ENCODE measurements at places on chromosomes 6 and 20.

GRCh38 chr6:7566617-7567173 is 23.3 kb upstream of the SNRNP48 start:
- no peak for DNase-seq

- DNase-seq, result no peak
Measured at GRCh38 chr20:63957004-63957689, 931 bp upstream of the UCKL1 start.

GRCh38 chr6:159862103-159862502 is 28.7 kb upstream of the MAS1 start:
- no peak for DNase-seq

DNA sequence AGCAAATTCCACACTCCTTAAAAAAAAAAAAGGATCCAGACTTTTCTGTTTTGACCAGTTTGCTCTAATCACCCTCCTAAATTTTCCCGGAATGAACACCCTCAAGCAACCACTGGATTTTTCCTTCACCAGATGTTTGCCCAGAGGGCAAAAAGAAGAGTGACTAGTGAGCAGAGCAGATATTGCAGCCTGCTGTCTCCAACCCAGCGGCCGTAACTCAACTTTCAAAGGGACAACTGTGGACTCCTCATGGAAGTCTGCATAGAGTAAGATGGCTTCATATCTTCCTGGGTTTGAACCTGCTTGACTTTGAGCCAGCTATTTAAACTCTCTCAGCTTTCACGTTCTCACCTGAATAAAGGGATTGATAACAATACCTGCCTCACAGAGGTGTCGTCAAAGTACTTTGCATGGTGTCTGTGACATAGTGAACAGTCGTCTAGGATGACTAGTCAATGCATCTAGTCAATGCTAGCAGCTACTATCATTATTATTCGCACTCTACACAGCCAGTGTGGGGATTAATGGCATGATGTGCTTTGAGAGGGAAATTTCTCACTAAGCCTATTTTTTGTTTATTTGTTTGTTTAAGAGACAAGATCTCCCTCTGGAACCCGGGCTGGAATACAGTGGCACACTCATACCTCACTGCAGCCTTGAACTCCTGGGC is 92.2 kb upstream of the HIVEP1 start:
- DNase-seq, result no peak

DNA sequence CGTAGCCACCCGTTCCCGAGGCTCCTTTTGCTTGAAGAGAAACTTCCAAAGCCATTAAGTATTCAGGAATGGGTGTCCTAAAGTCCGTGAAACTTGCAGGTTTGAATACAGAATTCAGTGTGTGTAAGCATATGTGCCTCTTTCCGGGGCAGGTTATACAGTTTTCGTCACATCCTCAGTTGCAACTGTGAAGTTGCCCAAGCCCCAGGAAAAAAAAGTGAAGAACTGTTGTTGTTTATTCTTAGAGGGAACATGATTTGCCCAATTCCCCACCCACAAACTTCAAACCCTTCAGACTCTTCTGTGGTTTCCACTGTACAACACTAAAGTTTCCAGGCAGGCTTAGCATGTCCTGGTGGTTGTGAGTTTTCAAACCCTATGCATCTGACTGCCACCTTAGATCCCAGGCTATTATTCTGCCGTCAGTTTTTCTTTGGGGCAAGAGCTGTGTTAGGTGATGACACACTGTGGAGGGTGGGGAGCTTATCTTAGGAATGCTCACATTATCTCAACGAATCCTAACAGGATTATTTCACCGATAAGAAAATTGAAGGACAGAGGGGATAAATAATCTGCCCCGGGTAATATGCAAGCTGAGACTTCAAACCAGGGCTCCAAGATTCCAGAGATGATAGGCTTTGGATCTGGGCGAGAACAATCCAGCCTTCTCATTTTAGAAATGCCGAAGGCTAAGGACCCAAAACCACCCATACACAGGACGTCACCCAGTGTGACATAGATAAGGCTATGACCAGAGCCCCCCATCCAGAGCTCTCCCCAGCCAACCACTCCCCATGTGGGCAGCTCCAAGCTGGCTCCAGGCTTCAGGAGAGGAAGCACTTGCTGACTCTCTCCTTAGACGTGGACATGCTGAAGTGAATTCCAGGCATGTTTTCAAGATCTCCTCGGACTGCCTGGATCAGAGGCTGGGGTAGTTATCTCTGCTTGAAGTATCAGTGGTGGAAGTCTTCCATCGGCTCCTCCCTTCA is 81.7 kb upstream of the AFDN start:
- DNase-seq, result no peak

DNA sequence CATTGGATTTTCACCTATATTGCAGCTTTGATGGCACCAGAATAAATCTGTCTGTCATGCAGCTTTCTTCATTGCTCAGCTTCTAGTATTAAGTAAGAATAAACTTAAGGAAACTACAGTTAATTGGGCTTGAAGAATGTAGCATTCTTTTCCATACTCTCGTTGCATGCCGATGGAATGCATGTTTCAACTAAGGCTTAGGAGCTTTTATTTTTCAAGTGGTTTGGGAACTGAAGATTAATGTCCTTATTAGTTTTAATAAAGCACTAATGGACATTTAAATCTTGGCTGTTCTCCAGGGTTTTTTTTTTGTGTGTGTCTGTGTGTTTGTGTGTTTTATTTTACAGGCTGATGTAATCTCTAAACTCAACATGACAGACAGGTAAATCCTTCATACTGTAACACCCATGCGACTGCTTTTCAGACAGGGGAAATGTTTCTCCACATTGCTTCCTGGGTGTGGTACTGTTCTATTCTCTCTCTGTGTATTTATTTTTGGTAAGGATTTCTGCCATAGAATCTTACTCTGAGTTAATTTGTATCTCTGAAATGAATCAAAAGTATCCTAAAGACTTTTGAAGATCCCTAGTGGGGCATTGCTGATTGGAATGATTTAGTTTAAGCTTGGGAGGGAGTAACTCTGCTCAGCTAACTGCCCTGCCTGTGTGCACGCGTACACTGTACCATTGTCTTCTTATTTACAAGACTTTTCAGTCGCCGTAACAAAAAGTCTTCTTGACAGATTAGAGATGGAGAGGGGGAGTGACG is 38.0 kb downstream of the SLC9A8 start:
- DNase-seq, result no peak

- no peak for DNase-seq
Measured at GRCh38 chr20:24651976-24652345, 182.5 kb downstream of the SYNDIG1 start.

DNA sequence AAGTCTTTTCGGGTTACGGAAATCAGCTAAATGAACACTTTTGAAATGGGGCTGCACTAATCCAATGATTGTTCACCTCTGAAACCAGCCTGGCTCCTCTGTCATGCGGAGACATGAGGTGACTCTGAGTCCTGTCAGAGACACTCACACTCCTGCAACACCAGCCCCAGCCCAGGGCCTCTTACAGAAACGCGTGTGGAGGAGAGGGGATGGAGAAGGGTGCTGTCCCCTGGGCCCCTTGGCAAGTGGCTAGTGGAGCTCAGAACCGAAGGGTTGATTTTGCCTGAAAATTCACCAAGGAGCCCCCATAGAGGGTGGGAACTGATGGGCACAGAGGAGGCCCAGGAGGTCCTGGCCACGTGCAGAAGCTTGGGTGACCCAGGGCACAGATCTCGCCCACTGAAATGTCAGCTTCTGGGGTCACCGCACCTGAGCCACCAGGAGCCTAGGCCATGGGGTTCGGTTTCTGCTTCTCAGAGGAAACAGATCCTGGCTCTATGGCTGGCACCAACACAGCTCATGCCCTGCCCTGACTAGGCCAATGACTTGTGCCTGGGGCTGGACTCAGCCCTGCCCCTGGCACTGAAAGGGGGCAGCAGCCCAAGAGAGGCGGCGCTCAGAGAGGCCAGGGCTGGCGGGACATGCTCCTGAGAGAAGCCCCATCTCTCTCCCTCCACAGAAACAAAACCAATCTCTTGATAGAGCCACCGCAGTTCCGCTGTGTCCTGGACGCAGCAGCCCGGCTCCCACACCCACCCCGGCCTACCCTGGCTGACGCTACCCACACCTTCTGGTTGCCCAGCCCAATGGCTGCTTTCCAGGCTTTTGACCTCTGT is 144.7 kb downstream of the ERMARD start:
- DNase-seq, result no peak
